GM04503 (cell line): ENCODE measurements at places on chromosomes 1 and 21.
A peak's percentile ranks its signal among the peaks of the same experiment; 100 is the strongest.

- DNase-seq, result no peak
These were observed 120.3 kb upstream of the BARHL2 start for GRCh38 chr1:90837420-90837819.

- no peak for DNase-seq
These were observed 2.6 kb downstream of the GUK1 start for GRCh38 chr1:228142701-228143136.

- DNase-seq, result no peak
These were observed 38.1 kb downstream of the TMED5 start for GRCh38 chr1:93142161-93142560.

- DNase-seq, result no peak
These were observed 7.6 kb upstream of the NPL start for GRCh38 chr1:182781841-182782586.

DNA sequence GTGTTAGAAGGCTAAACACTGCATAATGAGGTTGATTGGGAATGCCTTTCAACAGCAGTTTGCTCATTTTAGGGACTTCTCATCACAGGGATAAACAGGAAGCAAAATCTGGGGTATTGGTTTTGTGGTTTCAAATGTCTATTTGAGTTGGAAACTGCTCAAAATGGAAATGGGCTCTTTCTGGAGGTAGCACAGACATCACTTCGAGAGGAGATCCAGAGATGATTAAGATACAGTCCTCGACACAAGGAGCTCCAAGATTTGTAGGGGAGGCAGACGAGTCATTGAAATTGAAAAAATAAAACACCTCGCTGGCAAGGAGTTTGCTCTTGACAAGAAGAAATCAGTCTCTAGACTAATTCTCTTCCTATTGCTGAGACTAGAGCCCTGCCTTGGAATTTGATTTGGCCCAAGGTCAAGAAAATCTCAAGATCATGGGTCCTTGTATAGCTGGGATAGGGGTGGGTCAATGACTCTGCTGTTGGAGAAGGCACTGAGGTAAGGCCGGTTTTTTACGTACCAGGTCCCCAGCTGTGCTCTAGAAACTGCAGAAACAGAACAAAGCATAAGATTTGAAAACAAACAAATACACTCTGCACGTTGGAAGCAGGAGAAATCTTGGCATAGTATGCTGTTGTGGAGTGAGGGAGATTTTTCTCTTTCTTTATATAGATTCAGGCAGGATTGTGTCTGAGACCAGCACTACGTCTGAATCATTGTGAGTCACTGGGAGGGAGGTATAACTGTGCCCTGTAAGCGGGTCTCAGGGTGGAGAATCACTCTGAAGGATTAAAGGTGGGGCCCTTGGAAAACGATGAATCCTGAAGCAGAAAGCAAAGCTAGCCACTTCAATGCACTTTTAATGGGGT, 17.7 kb upstream of the KLHDC8A start:
- no peak for DNase-seq

DNA sequence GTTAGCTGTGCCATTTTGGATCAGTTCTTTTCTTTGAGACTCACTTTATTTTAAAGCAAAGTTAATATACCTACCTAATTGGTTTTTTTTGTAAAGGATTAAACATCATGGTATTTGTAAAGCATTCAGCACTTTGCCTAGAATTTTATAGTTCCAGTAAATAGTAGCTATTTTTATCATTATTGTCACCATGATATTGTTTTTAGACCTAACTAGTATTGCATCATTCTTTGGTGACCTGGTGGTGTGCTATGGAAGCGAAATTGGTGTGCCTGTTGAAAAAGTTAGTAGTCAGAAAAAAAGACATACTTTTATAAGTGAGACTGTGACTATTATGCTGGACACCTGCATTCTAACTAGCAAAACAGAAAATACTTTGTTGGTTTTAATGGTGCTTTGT, 81.0 kb downstream of the NFIA start:
- DNase-seq, result no peak

GRCh38 chr21:45179568-45180245, 105.3 kb downstream of the ADARB1 start:
- DNase-seq, result no peak

GRCh38 chr1:157001304-157001703, 44.2 kb downstream of the ARHGEF11 start:
- DNase-seq, result no peak

DNA sequence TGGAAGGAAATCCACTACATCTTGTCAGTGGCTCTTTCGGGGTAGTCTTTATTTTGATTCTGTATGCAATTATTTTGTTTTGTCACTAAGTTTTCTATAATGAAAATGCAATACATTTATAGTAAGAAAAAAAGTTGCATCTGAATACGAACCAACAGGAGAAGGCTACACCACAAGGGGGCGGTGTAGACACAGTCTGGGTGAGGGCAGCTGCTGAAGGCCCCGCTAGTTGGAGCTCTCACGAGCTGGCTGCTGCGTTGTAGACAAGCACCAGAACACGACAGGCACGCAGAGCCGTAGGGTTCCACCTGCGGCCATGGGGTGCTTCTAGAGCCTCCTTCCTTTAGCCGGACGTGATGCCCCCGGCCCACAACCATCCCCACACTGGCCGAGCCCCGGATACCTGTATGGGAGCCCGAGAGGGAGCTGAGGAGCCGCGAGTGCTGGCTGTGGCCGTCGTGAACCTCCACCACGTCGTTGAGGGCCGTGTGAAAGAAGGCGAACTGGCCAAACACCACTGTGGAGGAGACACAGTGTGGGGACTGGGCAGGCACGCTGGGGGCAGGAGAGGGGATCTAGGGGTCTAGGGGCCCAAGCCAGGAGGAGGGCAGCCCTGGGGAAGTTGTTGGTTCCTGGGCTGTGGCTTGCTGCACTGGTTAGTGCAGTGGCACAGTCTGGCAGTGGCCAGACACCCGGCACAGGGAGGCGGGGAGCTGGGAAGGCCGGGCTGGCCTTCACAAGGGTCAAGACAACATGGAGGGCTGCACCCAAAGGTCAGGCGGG, 160.8 kb downstream of the ZSCAN20 start:
- DNase-seq, result no peak

- DNase-seq, result no peak
These were observed 33.3 kb upstream of the TDRD10 start for GRCh38 chr1:154468535-154469250.

- DNase-seq, result no peak
These were observed 1.9 kb downstream of the FTCD start for GRCh38 chr21:46153247-46154154.

GRCh38 chr1:189432753-189433152, 1044.9 kb downstream of the BRINP3 start:
- no peak for DNase-seq

DNA sequence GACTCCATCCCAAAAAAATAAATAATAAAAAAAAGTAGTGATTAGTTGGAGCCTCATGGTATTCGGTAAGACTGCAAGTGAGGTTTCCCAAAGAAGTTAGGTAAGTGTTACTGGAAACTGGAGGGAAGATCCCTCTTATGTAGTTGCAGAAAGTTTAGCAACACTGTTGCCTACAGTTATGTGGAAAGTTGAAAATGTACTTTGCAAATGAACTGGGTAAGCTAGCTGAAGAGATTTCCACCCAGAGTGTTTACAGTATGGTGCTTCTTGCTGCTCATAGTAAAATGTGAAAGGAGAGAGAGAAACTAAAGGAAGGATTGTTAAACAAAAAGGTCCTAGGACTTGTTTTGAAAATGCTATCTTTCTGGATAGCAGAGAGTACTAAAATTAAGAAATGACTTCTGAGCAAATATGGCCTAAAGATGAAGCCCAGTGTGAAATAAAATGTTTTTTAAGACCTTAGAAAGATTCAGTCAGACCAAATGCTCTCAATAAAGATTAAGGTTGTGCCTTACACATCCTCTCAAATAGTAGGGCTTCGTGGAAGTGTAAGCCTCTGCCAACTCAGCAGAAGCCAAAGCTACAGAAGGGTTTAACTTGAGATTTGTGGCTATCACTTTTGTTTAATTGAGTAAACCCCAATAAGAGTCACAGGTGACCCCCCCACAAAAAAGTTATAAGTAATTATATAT, 31.5 kb downstream of the RPS6KC1 start:
- DNase-seq, result no peak

- no peak for DNase-seq
These were observed 7.6 kb downstream of the EFNA3 start for GRCh38 chr1:155086128-155086741.

DNA sequence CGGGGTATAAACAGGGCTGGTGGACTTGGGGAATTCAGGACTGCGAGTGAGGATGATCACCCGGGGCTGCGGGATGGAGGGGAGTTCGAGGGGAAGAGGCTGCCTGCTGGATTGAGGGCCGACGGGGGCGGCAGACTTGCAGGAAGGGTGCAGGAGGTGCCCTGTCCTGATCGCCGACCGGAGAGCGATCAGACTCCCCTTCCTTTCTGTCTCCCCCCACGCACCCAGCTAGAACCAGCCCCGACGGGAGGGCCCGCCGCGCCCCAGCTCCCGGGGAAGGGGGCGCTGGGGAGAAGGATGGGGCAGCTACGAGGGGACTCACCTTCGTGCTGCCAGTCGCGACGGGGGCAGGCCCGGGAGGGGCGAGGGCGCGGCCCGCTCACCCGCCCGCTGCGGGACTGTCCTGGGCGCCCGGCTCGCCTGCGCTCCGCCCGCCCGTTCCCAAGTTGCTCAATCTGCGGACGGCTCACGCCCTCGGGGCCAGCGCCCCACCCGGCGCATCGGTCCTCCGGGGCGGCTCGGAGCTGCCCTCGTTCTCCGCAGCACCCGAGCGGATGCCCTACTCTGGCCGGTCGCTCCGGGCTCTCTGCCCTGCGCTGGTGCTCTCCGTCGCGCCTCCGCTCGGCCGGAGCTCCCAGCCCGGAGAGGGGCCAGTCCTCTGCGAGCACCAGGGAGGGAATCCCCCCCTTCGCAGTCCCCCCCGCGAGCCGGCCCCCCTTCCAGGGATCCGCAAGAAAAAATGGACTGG, at the start of gene RSPO1:
RSPO1 (minus strand) TSS at position 649 of the 748 bp plus-strand sequence. CDS start 5,231 bp downstream, outside the sequence.
- no peak for DNase-seq

GRCh38 chr1:209458921-209459320, 124.6 kb upstream of the CAMK1G start:
- no peak for DNase-seq

DNA sequence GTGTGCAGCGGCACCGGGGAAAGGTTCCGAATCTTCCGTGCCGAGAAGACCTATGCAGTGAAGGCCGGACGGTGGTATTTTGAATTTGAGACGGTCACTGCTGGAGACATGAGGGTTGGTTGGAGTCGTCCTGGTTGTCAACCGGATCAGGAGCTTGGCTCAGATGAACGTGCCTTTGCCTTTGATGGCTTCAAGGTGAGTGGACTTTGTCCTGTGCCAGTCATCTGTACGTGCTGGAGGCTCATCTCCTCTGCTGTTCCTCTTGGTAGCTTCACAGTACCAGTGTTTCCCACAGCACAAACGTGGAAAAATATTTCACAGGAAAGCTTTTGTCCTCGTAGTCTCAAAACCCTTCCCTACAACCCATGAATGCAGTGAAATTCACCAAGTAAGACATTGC, 324.1 kb downstream of the ZP4 start:
- no peak for DNase-seq

DNA sequence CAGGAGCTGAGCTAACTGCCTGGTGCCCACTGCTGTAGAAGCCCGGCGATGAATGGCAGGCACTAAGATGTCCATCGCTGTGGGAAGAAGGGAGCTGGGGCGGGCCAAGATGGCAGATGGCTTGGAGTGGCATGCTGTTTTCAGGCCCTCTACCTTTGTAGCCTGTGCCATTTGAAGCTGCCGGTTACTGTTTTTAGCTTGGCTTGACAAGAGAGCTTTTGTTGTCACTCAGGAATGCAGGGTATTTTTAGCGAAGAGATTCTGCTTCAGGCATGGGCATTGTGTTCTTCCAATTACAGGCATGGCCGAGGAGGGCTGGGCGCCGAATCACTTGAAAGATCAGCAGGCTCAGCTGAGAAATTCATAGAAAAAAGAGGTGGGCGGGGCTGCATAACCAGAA, 348.7 kb downstream of the RPS6KC1 start:
- DNase-seq, result no peak

DNA sequence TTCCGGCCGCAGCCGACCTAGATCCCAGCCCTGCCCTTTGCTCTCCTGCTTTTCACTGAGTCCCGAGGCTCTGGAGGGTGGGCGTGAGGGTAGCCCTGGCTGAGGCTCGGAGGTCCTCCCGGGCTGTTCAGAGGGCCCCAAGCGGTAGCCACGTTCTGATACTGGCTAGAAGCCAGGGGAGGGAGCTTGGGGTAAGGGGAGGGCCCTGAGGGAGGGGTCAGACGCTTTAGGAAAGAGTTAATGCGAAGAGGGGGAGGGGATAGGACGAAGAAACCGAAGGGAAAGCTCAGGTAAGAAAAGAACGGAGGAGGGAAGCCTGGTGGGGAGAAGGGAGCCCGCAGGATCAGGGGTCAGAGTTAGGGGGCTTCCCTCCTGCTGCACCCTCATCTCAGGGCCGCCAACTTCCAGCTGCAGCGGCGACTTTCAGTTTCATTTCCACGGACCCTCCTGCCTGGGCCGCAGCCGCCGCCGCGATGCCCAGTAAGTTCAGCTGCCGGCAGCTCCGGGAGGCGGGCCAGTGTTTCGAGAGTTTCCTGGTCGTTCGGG, at the start of gene MOV10:
MOV10 (plus strand) TSS at position 220 of the 546 bp plus-strand sequence; CDS start at position 474, 254 bp downstream.
- peak; percentile 27 for DNase-seq

GRCh38 chr1:186301448-186301847, 73.6 kb downstream of the TPR start:
- no peak for DNase-seq

- DNase-seq, result no peak
These were observed 70.1 kb upstream of the LRRC7 start for GRCh38 chr1:69497441-69498221.

- no peak for DNase-seq
These were observed 2.6 kb downstream of the PEX10 start for GRCh38 chr1:2409745-2410144.

DNA sequence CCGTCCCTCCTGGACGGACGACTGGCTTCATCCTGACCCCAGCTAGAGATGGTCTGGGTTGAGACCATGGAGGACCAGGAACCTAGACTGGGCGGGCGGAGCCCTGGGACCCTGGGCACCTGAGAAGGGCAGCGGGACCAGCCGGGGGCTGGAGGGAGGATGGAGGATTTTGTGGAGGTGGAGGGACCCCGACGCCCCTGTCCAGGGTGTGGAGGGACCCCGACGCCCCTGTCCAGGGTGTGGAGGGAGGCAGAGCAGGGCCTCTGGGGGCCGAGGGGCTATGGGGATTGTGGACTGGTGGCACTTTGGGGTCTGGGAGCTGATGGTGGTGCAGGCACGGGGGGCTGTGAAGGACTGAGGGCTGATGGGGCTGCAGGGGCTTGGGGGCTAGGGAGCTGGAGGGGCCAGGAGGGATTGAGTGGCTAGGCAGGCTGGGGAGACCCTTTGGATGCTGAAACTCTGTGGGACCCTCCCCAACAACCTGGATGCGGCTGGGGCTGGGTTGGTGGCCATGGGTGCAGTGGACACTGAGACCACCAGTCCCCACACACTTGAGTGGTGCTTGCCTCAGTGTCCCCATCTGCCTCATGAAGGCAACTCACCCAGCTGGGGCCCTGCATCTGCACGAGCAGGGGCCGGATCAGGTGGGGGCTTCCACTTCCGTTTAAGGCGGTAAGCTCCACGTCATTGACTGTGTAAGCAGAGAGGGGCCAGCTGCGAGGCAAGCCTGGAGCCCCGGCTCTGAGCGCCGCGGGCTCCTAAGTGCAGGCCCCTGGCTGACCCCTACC, 7.4 kb downstream of the GJC2 start:
- no peak for DNase-seq
